NCI-H446 (cell line): ENCODE measurements at places on chromosomes 5 and 9.

GRCh38 chr9:6655036-6655435, 9.5 kb upstream of the GLDC start:
- DNase-seq: no peak

- DNase-seq: no peak
Measured at GRCh38 chr5:115490596-115490995, 54.0 kb downstream of the FEM1C start.

- DNase-seq: no peak
Measured at GRCh38 chr9:84823421-84824271, 154.1 kb downstream of the NTRK2 start.

DNA sequence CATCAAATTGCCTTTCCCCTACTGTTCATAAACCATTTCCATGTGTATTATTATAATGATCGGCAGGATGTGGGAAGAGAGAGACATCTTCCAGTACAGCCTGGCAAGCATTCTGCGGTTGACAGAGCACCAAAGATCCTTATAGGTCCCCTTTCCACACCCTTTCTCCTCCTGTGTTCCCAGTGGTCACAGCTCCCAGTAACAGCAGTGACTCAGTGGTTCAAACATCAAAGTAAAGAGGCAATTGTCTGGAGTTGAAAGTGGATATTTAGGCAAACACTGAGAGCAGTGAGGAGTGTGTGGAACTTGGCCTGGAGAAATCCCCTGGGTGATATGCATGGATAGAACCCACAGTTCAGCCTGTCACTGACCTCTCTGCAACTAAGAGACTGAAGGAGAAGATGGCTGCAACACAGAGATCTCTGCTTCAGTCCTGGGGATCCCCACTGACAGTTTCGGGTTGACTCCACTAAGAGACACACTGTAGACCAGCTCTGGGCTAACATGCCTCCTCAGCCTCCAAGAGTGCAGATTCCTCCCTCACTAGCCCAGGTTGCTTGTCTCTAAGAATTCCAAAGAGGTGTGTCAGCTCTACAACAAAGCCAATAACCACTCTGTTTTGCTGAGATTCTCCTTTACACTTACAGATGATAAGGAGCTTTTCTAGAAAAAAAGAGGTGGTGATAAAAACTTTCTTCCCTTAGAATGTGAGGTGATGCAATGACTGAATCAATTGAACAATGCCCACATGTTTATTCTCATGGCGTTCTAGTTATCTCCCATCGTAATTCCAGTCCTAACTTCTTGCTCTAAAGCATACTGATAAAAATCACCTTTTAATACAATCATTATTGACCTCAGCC, 94.4 kb upstream of the IL6ST start:
- no peak for DNase-seq

- no peak for DNase-seq
Measured at GRCh38 chr5:10064546-10065195, 185.0 kb downstream of the ATPSCKMT start.

GRCh38 chr5:170623576-170624181, 119.9 kb downstream of the KCNIP1 start:
- DNase-seq: no peak

DNA sequence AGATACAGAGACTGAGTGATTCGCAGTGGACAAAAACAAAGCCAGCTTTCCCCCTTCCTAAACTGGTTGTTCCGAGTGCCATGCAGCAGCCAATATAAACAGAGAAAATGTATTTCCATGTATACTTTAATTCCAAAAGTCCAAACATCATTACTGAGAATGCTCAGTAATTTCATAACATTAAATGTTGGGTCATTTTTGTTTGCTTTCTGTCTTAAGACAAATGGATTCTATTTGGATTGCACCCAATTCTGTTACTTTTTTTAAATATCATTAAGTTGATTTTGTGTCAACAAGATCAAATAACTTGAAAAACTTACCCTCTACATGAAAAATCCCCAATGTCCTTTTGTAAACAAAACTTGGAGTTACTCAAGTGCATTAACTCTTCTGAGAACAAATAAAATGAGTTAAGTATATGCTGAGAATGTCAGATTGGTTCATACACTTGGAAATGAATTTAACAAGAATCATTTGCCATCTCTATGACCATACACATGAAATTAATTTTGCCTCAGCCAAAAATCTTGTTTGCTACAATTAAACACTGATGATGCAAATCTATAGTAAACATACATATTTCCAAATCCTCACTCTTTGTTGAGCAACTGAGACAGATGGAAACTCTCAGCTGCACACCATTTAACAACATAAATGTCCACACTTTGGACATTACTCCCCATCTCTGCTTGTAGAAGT, 19.4 kb downstream of the LURAP1L start:
- peak; percentile 58 for DNase-seq

DNA sequence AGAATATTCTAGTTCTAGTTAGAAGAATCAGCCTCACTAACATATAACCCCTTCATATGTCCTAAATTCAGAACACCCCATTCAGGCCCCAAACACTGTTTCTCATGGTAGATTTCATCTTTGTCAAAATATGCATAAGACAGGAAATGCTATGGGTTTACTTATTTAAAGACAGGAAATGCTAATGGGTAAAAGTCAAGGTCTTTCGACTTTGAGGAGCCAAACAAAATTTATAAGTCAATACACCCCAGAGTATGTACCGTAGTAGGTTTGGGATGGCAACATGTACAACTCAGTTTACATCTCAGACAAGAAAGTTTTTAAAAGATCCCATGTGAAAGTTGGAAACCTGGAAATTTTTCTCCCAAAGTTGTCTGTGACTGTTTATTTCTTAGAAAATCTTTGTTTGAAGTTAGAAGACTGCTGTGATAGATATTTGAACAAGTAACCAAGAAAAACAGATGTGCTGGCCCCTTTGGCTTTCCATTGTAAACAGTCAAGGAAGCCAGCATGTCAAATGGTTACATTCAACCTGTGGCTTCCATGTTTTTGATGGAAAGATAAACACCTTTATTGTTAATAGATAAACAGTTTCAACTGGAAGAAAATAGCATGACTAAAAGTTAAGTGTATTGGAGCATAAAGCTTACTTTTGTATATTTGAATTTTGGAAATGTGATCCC, 102.2 kb downstream of the INIP start:
- no peak for DNase-seq

DNA sequence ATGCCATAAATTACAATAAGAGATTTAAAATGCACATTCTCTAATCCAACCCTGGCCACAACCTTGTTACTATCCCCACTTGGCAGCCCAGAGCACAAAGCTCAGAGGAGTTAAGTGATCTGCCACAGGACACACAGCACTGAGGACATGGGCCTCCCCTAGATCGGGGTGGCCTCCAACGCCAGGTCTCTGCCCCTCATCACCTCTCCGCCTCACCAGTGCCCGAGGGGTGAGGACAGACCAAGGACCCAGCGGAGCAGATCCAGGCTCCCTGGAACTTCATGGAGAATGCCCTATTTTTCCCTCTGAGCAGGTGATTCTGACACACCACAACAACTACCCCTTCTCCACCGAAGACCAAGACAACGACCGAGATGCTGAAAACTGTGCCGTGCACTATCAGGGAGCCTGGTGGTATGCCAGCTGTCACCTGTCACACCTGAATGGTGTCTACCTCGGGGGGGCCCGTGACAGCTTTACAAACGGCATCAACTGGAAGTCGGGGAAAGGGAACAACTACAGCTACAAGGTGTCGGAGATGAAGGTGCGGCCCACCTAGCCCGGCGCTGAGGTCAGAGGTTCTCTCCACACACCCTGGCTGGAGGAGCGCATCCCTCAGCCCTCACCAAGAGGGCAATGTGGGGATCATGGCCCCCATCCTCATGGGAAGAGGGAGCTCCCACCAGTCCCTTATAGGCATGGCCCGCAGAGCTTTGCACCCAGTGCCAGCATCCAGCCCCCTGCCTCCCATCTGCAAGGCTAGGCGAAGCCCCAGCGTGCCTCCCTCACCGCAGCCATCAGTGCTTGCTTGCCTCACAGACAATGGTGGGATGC, 12.5 kb upstream of the FCN2 start:
- no peak for DNase-seq

DNA sequence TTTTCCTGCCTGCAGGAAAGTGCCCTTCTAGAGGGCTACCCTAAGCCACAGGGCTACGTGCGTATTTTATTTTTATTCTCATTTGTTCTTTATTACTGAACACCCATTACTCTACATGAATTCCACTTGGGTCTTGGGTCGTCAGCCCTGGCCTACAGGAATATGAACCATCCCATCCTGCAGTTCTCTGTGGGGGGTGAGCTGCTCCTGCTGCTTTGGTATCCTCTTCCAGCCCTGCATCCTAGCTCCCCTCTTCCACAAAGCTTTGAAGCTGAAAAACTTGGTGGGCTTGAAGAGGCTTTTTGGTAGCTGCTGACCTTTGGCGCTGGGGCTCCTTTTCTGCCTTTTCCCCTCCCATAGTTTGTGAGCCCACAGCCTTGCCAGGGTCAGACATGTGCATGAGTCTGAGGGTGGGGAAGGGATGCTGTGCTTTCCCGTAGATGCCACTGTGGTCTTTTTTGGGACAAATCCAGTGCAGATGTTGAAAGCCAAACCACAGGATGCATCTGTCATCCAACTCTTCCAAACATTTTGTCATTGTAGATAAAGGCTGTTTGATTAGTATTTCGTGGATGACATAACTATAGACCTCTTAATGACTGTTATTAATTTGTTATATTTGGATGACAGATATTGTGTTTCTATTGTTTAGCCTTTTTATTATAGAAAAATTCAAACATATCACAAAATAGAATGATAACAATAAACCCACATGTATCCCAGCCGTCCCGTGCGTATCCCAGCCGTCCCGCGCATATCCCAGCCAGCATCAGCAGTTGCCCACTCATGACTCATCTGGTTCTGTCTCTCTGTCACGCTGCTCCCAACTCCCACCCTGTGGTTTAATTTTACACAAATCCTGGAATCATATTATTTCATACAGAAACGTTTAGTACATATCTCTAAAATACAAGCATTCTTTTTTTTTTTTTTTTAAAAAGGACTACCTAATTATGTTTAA, 43.9 kb downstream of the SLC46A2 start:
- DNase-seq: no peak

GRCh38 chr5:143862271-143862670, 50.3 kb downstream of the HMHB1 start:
- no peak for DNase-seq

DNA sequence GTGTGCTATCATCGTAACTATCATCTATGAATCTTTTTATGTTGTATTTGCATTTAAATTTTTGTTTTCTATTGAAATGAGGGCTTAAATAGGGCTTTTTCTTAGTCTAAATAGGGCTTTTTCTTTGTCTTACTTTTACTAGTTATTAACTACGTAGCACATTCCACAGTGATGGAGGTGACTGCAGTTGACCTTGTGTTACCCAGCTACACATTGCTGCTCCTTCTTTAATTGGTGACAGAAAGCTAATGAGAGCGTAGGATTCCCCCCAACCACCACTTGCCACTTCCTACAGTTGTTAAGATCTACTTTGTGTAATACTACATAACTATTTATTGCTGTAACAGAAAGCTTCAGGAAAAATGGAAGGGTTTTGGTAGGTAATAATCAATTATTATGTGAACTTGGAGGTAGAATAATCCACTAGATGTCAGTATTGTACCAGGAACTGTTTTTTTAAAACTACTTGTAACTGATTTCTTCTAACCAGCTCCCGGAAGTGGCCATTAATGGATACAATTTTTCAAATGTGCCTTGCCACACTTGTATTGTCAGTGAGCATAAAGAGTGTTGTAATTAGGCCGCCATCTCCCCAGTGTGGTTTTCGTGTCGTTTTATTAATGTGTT, 18.0 kb downstream of the MTRR start:
- DNase-seq: peak; percentile 37

DNA sequence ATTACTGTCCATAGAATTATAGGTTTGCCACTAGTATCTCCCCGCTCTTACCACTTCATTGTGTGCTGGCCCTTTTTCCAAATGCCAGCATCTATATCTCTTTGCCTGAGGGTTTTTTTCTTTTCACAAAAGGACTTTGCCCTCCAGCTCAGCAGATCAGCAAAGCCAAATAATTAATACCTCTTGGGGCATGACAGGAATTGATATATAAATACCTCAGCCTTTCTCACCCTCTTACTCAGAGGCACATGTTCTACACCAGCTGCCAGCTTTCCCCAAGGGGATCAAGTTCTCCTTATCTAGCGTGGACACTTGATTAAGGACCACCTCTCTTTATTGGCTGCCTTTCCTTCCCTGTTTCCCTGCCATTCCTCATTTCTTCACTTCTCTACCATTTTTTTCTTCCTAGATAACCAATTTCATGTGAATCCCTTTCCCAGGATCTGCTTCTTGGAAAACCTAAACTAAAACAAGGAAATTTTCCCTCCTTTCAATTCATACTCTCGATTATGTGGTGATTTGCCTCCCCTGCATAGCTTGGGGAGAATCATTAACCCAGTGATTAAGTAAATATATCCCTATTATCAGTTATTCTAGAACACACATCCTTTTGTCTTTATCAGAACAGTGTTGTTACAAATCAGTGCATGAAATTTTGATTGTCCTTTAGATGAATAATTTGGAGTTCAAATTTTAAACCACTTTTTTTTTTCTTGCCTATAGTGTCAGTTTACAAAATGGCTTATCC, 6.9 kb upstream of the NUDT12 start:
- no peak for DNase-seq

DNA sequence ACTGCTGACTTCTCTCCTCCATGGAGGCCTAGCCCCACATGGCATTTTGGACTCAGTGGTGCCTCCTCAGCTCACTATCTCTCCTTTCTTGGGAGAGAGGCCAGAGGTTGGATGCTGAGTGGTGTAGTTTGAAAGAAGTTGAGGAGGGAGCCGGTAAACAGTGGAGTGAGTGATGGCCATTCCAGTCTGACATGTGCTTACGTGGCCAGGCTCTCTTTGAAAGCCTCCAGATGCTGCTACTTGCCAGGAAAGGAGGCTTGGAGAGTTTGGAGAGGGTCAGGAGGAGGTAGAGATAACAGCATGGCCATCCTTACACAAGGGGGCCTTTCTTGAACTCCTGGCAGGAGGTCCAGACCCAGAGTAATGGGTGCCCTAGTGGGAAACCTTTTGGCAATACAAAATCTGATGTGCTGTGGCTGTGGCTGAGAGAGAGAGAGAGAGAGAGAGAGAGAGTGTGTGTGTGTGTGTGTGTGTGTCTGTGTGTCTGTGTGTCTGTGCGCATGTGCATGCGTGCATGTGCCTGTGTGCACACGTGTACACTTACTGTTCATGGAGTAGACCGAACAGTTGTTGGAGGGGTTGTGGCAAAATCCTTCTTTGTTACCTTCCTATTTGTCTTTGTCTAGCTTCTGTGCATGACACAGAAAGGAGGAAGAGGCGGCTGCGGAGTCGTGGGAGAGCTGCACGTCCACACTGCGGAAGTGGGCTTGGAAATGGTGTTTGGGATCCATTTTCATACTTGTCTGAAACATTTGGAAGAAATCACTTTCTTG, 37.8 kb downstream of the RALGPS1 start:
- DNase-seq: no peak

DNA sequence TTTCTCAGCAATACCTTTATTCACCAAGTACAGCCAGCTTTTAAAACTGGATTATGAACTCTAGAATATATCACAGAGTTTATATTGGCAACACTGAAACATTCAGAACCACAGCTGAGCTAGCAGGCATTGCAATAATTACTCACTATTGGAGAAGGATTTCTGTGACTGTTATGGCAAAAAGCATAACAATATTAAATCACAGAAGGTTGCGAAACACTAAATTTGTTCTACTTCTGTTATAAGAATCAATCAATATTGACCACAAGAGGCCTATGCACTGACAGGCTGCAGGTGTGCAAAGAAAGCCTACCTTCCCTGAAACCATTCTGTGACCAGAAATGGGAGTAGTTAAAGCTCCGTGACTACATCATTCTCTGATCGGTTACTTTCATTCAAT, 59.2 kb downstream of the AP3B1 start:
- DNase-seq: no peak
